ENCODE measurements at places on chromosomes 7 and 10. TPM values are rescaled to one million over a fixed set of nuclear protein-coding genes. Genes with fewer than 3 reads are reported as not detected.

Gene TSPAN33
- total RNA-seq, result not detected

Gene ARL3
- 6.6 TPM for total RNA-seq

Gene CALHM1
- not detected for total RNA-seq

Gene C7orf33
- not detected for total RNA-seq

Gene TDRD1
- total RNA-seq, result 3.3 TPM

Gene WNT16
- total RNA-seq, result under 0.01 TPM

Gene CNPY1
- not detected for total RNA-seq

Gene OR2AE1
- total RNA-seq, result not detected

Gene TMEM60
- 14.1 TPM for total RNA-seq

Gene LIPN
- total RNA-seq, result not detected
